H1 (cell line): ENCODE measurements at places on chromosomes 3 and 15. TPM values are rescaled to one million over a fixed set of nuclear protein-coding genes. Genes with fewer than 3 reads are reported as not detected.

The IL17RE gene
- 3.4 and 3.8 TPM in 2 replicates for polyA plus RNA-seq

The MORC1 gene
- polyA plus RNA-seq: not detected in 2 replicates

The UPK1B gene
- polyA plus RNA-seq: 0.41 and 0.68 TPM in 2 replicates

The KLF15 gene
- polyA plus RNA-seq: 15.7 and 27.1 TPM in 2 replicates

The MYO5C gene
- 7.7 and 8.2 TPM in 2 replicates for polyA plus RNA-seq

The TRPC1 gene
- polyA plus RNA-seq: 22.6 and 33.4 TPM in 2 replicates

The ATP13A5 gene
- polyA plus RNA-seq: not detected in 2 replicates

The NUP210 gene
- 51.0 and 55.0 TPM in 2 replicates for polyA plus RNA-seq

The PARP3 gene
- 1.6 and 2.1 TPM in 2 replicates for polyA plus RNA-seq

The TRAK1 gene
- polyA plus RNA-seq: 21.3 and 25.8 TPM in 2 replicates
